ENCODE measurements at places on chromosomes 16 and 17.

DNA sequence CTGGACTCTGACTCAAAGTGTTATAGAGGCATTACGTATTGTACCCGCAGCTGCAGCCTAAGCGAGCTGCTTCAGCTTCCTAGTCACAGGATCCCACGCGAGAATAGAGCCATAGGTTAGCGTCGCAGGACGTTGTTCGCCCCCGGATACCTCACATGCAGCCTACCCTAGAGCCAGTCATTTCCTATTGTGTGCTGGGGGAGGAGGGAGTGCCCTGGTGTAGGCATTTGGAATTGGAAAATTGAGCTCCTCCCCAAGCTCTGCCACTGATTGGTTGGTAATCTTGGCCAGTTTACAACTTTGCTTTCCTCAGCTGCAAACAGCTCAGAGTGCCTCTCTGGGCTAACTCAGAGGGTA is 530 bp downstream of the NAA60 start:
- DNase-seq, result no peak

DNA sequence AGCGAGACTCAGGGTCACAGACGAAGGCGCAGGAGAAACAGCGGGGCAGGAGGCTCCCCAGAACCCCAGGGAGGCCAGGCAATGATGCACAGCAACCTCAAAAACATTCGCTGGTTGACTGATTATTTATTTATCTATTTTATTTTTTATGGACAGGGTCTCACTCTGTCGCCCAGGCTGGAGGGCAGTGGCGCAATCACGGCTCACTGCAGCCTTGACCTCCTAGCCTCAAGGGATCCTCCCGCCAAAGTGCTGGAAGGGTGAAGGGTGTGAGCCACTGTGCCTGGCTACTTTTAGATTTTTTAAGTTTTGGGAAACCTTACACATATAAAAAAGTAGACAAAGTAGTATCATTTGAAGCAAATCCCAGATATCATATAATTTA is 83.5 kb downstream of the ZNF778 start:
- no peak for DNase-seq

DNA sequence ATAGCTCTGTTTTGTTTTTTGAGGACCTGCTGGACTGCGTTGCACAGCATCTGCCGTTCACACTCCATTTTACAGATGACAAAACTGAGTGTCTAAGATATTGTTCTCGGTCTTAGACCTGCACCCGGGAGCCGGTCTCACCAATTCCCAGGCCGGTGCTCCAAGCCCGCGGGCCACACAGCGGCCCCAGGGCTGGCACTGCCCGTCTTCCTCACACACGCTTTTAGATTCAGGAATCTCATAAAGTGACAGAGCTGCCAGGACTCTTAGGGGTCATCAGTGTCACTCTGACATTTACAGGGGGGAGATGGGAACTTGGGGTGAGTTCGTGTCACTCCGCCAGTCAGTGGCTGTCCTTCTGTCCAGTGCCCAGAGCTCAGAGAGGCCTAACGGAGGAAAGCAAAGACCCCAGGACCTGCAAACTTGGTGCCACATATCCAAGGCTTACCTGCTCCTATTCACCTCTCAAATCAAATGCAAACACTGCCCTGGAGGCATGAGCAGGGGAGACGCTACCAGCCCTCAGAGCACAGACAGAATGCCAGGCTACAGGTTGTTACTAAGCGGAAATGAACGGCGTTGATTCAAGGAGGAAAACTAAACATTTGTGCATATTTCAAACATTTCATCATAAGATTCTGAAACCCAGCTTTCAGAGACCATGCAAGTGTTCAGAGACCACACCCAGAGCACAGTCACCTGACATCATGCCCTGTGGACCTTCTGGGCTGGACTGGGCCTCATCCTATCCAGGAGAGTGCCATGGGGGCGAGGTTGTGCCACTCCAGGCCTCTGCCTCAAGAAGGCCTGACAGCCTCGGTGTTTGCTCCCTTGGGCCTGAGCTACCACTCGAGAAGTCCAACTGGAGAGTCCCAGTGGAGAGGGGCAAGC is 29.5 kb downstream of the TNFRSF13B start:
- DNase-seq, result no peak

GRCh38 chr17:82366749-82367148 is 4.8 kb upstream of the UTS2R start:
- DNase-seq, result no peak

DNA sequence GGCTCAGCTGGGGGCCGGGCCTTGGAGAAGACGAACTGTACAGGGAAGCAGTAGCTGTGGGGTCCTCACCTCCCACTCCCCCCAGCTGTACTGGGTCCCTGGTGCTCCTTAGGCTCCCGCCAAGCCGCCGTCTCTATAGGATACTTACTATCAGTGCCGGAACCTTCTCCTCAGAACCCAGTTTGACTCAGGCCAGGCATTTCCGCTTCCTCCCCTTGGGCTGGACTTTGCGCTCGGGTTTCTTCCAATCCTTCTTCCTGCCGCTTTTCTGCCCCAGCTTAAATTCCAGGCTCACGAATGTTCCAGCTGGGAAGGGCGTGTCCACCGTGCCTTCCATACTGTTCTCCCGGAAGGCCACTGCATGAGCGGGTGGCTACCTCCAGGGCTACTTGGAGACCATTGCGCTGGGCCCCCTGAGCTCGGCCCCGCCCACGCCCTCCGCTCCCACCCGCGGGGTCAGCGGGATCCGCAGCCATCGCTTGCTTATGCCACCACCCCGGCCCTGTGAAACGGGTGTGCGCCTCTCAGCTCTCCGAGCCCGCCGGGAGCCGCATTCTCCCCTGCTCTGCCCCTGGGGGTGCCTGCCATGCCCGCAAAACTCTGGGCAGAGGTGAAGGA is 1795.9 kb downstream of the TP53TG3F start:
- DNase-seq, result no peak

DNA sequence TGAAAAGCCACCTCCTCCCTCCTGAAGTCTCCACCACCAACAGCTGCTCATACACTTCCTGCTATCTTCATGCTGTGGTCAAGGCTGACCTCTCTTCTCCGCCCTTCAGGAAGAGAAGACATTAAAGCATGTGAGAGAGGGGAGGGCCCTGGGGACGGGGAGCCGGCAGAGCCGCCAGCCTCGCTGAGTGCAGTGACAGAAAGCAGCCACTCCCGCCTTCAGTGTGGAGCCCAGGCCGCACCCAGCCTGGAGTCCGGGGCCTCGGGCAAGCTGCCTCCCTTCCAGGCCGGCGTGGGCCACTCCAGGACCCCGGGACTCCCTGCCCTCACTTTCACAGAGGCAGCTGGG is 94.7 kb upstream of the TNRC6C start:
- peak; percentile 35 for DNase-seq

- DNase-seq, result no peak
These were observed 28.0 kb downstream of the SRCIN1 start for GRCh38 chr17:38577645-38578173.

DNA sequence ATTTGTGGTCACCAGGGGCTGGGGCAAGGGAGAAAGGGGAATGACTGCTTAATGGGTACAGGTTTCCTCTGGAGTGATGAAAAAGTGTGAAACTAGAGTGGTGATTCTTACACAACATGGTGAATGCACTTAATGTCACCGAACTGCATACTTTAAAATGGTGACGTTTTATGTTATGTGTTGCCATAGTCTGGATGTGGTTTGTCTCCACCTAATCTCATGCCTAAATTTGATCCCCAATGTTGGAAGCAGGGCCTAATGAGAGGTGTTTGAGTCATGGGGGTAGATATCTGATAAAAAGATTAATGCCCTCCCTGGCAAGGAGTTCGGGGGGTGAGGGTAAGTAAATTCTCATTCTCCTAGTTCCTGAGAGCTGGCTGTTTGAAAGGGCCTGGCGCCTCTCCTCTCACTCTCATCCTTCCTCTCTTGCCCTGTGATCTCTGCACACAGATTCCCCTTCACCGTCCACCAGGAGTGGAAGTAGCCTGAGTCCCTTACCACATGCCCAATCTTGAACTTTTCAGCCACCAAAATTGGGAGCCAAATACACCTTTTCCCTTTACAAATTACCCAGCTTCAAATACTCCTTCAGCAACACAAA is 15.3 kb downstream of the XPO6 start:
- no peak for DNase-seq

GRCh38 chr16:62190426-62190825 is 154.2 kb upstream of the CDH8 start:
- no peak for DNase-seq

- DNase-seq, result no peak
These were observed 488 bp downstream of the TFAP4 start for GRCh38 chr16:4272114-4272956.

- DNase-seq, result peak; percentile 37
These were observed 328.4 kb downstream of the MAF start for GRCh38 chr16:79272141-79272577.

- DNase-seq, result no peak
These were observed 1.2 kb downstream of the KRTAP2-3 start for GRCh38 chr17:41058741-41059140.

GRCh38 chr16:24876231-24876630 is 30.5 kb downstream of the SLC5A11 start:
- no peak for DNase-seq

GRCh38 chr17:56929362-56929969 is 15.6 kb upstream of the TRIM25 start:
- DNase-seq, result no peak

- no peak for DNase-seq
These were observed 825 bp downstream of the RPTOR start for GRCh38 chr17:80545499-80545826.

DNA sequence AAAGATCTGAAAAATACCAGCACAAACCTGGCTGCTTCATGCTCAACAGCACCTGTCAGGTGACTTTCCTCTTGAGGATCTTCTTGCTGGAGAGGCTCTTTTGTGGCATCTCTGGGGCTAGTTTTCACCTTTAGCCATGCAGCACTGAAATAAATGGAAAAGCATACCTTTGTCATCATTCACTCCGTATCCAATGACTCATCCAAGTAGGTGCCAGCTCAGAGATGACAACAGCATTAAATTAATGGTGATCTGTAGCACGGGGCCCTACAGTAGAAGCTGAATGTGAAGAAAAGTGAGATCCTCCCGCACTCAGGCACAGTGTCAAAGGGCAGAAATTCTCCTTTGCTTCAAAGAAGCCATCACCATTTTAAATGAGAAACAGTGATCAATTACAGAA is 32.2 kb downstream of the KIAA0753 start:
- no peak for DNase-seq

- DNase-seq, result no peak
These were observed 8.3 kb downstream of the SLC5A10 start for GRCh38 chr17:18960241-18960665.

DNA sequence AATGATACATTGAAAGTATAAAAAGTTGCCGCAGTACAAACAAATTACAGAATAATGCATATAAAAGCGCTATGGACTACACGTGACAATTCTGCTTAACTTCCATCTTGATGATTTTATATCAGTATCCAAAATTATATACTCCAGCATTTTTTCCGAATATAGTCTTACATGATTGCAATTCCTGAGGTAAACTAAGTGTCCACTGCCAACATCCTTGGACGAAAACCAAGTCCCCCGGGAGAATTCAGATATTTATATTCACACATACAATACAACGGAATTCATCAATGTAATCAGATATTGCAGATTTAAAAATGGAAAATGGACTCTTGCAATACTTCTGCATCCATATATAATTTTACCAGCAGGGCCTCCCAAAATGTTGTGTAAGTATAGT is 8.9 kb upstream of the MYH11 start:
- no peak for DNase-seq

DNA sequence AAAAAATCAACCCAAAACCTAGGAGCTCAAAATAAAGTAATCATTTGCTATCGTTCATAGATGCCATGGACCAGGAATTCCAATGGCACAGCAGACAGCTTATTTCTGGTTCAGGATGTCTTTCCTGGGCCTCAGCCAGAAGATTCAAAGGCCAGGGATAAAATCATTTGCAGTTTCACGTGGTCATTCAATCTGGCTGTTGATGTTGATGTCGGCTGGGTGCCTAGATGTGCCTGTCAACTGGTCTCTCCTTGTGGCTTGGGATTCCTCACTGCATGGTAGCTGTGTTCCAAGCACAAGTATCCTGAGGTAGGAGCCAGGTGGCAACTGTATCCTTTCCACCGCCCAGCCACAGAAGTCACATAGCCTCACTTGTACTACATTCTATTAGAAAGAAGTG is 10.7 kb upstream of the EPX start:
- no peak for DNase-seq

DNA sequence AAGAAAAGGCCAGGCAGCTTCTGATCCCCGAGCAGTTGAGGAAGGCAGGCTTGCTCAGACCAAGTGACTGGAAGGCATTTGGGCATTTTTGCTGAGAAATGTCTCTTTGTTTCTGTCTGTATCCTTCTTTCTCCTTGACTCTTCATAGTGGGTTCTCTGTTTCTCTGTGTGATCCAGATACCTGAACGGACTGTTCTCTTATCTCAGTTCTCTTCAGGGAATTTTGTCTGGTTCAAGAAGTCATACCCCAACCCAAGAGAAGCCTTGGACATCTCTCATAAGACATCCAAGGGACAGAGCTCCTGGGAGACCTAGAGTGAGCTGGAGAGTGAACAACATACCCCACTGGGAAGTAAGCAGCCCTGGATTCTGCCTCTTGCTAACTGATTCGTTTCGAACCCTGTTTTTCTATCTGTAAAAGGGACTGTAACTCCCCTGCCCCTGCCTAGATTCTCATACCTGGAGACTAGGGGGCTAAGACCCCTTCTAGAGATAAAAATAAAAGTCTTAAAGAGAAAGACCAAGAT is 541 bp downstream of the CCL3 start:
- DNase-seq, result no peak

- no peak for DNase-seq
These were observed 12.6 kb downstream of the PMFBP1 start for GRCh38 chr16:72159386-72159785.

DNA sequence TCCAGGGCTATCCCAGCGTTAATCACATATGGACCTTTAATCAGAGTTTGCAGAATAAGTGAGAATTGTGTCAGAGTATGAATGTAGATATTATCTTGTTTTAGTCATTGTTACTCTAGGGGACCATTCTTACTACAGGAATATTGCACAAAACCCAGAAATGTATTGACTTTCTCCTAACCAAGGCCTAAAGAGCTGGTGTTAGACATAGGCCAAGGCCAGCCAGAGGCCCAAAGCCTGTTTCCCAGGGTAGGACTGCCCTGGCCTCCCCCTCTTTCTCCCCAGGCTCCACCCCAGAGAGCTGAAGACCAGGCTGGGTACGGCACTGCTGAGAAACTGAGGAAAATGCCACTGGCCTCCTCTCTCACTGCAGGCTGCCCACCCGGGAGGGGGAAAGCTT is 41.9 kb upstream of the MEOX1 start:
- no peak for DNase-seq

GRCh38 chr16:76614269-76614668 is 337.1 kb downstream of the CNTNAP4 start:
- DNase-seq, result no peak

GRCh38 chr17:72297326-72298115 is 176.7 kb downstream of the SOX9 start:
- no peak for DNase-seq

GRCh38 chr16:54080524-54081008 is 206.0 kb downstream of the IRX3 start:
- DNase-seq, result no peak

GRCh38 chr16:57538235-57538721 is 1.9 kb upstream of the CCDC102A start:
- no peak for DNase-seq

GRCh38 chr17:71428897-71429296 is 691.9 kb upstream of the SOX9 start:
- no peak for DNase-seq
